ENCODE measurements at places on chromosomes 5 and 9. TPM values are rescaled to one million over a fixed set of nuclear protein-coding genes. Genes with fewer than 3 reads are reported as not detected.

MYOZ3 gene
- total RNA-seq = not detected

GRCh38 chr5:132096904-132097303 is 23.3 kb downstream of the CSF2 start:
- no peak for DNase-seq

AGXT2 gene
- 0.73 TPM for total RNA-seq

GRCh38 chr5:138186002-138186447 is 7.1 kb downstream of the KIF20A start:
- no peak for DNase-seq

GRCh38 chr5:89028595-89029285 is 145.8 kb upstream of the MEF2C start:
- no peak for DNase-seq

DNA sequence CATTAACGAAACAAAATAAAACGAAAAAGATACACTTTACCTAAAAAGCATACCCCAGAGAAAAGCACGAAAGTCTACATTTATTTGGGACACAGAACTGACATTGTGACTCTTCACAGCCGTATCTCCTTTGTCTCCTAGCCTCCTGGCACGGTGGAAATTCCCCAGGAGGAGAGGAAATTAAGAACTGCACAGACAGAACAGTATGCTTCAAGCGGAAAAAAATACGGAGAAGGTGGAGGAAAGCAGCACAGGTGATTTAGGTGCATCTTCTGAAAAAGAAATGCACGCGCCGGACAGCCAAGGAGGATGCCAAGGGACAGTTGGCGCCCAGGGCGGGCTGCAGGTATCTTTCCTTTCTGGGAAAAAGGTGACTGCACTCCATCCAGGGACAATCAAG is 32.0 kb downstream of the DDX31 start:
- no peak for DNase-seq

GRCh38 chr9:114192539-114192938 is 37.2 kb downstream of the COL27A1 start:
- DNase-seq = no peak

DDX31 gene
- 26.8 TPM for total RNA-seq

BRD8 gene
- total RNA-seq = 55.4 TPM
